A549 treated with DMSO at 1 μM for 4 hours (cell line): ENCODE measurements at places on chromosomes 1 and 21. TPM values are rescaled to one million over a fixed set of nuclear protein-coding genes. Genes with fewer than 3 reads are reported as not detected.

Gene RERE
- 21.7 to 28.4 TPM (median 26.2 TPM) in 5 replicates for total RNA-seq

Gene DYNLT4
- 0.35 to 1.3 TPM (median 0.75 TPM) in 5 replicates for total RNA-seq

Gene SLC25A34
- total RNA-seq: 0.13 to 0.40 TPM (median 0.21 TPM) in 5 replicates

Gene GPA33
- total RNA-seq: not detected in 5 replicates
